Activated gamma-delta T cell treated with Interleukin-2 at 50 U/mL for 16 hours (primary cell): ENCODE measurements at places on chromosomes 6 and 20.

DNA sequence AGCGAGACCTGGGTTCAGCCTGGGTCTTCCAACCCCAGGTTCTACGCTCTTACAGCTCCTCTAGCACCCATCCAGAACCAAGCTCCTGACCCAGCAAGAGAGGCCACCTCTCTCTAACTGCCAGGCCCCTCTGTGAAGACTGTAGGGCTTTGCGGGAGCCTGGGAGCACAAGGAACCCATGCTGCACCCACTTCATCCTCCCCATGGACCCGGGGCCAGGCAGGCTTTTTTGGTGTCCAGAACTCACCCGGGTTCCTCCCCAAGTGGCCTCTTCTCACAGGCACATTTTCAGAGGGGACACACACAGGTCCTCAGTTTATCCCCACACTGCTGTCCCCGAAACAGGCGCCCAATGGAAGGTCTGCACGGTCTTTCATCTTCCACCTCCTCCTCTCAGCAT, 145.9 kb downstream of the SYNDIG1 start:
- no peak for DNase-seq

GRCh38 chr20:46945465-46945864, 50.8 kb downstream of the EYA2 start:
- DNase-seq, result no peak

DNA sequence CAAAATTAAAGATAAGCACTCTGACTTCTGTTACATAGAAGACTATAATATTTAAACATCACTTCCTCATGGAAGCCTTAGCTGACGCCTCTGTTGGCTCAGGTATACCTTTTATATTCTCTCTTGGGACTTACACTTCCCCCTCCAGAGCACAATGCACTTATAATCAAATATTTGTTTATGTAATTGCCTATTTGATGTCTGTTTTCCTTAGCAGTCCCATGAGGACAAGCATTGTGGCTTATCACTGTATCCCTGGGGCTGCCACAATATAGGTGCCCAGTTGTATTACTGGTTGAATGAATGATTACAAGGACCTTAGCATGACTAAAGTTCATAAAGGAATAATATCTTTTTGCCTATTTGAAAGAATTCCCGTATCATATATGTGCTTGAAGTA, 186.7 kb upstream of the VGLL2 start:
- DNase-seq, result no peak

DNA sequence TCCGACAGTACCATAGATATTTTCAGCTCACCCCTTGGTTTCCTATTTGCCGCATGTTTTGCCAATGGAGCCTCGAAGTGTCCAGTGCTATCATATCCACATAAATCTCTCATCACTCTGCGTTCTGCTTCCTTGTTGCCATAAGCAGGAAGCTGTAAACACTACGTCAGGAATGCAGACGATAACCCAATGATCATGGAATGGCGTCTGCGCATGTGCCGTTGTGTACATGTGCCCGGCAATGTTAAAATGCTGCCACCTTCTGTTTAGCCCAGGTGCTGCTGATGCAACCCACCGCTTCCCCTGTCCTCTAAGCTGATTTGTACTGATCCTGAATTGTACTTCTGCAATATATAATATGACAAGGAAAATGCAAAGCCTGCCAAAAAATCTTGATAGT, 607.5 kb downstream of the HDGFL1 start:
- DNase-seq, result no peak

- no peak for DNase-seq
Measured at GRCh38 chr6:139686308-139686707, 311.9 kb upstream of the CITED2 start.

GRCh38 chr6:16419636-16420336, 181.4 kb downstream of the GMPR start:
- DNase-seq, result no peak

DNA sequence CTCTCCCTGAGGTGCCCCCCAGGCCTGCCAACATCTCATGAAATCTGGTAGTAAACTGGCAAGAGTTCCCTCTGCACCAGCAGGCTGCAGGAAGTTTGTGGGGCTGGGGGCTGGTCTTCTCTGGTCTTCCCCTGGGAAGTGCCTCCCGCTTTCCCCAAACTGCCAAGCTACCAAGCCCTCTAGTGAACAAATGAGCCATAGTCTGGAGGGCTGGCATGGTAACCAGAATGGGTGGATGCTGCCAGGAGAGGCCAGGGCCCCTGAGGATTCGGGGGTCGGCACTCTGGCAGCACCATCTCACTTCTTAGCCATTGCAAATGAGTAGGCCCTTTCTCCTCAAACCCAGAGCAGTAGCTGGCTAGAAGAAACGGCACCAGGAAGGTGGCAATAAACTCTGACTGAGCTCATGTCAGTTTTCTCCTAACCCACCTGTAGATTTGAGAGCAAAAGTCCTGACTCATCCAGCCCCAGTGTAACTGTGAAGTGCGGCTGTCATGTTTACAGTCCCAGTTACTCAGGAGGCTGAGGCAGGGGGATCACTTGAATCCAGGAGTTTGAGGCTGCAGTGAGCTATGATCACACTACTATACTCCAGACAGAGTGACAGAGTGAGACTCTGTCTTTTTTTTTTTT, 35.9 kb downstream of the ZC3H12D start:
- DNase-seq, result no peak

DNA sequence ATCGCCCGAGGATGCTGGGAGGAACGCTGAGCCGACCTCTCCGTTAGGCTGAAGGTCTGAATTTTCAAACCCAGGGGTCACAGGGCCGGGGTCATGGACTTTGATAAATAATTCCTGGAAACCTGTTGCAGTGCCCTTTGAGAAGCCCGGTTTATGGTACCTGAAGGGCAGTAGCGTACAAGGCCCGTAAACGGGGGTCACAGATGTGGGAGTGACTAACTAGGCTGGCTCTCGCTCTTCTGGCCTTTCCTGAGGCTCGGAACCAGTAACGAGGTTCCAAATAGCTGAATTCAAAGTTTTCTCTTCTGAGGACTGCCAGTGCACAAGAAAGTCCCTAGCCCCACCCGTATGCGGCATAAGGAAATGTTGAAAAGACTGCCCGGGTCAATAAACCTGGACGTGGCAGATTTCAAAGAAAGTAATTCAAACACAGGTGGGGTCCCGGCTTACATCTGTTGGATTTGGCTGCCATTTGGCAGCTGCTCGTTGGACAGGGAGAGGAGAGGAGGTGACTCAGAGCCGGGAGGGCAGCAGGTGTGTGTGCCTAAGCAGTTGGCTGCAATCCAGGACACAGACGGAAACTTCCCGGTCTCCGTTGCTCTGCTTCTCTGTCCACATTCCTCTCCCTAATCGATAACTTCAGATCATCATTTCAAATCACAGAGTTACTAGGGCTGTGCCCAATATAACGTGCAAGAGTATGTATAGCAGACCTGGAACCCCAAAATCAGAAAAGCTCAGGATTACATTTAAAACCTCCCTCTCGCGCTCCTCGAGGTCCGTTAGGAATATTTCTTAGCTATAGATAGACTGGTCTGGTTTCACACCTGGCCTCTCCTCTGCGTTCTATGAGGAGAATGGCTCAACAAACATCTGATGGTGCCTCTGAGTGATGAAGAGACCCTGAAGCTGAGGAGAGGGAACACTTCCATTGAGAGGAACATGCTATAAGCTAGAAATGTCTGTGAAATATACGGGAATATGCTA, 765 bp upstream of the GMDS start:
- DNase-seq, result peak; percentile 32

- no peak for DNase-seq
Measured at GRCh38 chr6:143504369-143504768, 7.2 kb downstream of the FUCA2 start.

GRCh38 chr20:63497946-63498935, 642 bp downstream of the EEF1A2 start:
- DNase-seq, result no peak

- no peak for DNase-seq
Measured at GRCh38 chr6:1756472-1757129, 146.9 kb downstream of the FOXC1 start.

- no peak for DNase-seq
Measured at GRCh38 chr20:47354714-47355488, 1.6 kb downstream of the ZMYND8 start.
